ENCODE measurements at places on chromosomes 11 and 22. TPM values are rescaled to one million over a fixed set of nuclear protein-coding genes. Genes with fewer than 3 reads are reported as not detected.

- DNase-seq: no peak
Observed at GRCh38 chr11:70182266-70182665, 20.8 kb upstream of the FADD start.

- DNase-seq: no peak
Observed at GRCh38 chr22:30249049-30250038, 2.8 kb upstream of the LIF start.

DNA sequence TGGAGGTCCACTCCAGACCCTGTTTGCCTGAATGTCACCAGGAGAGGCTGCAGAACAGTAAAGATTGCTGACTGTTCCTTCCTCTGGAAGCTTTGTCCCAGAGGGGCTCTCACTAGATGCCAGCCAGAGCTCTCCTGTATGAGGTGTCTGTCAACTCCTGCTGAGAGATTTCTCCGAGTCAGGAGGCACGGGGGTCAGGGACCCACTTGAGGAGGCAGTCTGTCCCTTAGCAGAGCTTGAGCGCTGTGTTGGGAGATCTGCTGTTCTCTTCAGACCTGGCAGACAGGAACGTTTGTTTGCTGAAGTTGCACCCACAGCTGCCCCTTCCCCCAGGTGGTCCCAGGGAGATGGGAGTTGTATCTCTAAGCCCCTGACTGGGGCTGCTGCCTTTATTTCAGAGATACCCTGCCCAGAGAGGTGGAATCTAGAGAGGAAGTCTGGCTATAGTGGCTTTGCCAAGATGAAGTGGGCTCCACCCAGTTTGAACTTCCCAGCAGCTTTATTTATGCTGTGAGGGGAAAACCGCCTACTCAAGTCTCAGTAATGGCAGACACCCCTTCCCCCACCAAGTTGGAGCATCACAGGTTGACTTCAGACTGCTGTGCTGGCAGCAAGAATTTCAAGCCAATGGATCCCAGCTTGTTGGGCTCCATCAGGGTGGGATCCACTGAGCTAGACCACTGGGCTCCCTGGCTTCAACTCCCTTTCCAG lies 99.4 kb downstream of the PDE3B start:
- DNase-seq: no peak

DNA sequence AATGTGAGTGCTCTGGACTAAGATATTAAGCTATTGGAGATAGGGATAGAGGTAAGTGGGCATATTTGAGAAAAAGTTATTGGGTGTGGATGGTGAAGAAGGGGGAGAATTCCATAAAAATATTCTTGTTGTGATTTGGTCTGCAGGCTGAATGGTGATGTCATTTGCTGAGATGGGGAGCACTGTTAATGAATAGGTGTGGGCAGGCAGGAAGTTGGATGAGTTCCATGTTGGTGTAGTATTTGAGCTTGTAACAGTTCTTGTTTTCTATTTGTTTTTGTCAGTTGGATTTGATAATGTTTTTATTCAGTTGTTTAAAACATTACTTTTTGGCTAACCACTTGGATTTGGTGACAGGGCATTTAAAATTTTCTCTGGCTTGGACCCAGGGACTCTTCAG lies 168.8 kb downstream of the C11orf87 start:
- no peak for DNase-seq

- no peak for DNase-seq
Observed at GRCh38 chr11:96841792-96842191, 452.0 kb downstream of the JRKL start.

- DNase-seq: no peak
Observed at GRCh38 chr22:32905400-32905799, 103.9 kb downstream of the TIMP3 start.

DNA sequence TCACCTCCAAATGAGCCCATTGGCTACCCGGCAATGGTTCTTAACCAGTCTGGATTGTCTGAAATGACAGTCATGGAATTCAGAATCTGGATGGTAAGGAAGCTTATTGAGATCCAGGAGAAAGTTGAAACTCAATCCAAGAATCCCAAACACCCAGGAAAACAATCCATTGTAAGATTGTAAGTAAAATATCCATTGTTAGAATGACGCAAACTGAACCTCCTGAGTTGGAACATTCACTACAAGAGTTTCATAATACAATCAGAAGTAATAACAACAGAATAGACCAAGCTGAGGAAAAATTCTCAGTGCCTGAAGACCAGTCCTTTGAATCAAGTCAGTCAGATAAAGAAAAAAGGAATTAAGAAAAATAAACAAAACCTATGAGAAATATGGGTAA lies 22.1 kb downstream of the OR8G5 start:
- DNase-seq: no peak

DNA sequence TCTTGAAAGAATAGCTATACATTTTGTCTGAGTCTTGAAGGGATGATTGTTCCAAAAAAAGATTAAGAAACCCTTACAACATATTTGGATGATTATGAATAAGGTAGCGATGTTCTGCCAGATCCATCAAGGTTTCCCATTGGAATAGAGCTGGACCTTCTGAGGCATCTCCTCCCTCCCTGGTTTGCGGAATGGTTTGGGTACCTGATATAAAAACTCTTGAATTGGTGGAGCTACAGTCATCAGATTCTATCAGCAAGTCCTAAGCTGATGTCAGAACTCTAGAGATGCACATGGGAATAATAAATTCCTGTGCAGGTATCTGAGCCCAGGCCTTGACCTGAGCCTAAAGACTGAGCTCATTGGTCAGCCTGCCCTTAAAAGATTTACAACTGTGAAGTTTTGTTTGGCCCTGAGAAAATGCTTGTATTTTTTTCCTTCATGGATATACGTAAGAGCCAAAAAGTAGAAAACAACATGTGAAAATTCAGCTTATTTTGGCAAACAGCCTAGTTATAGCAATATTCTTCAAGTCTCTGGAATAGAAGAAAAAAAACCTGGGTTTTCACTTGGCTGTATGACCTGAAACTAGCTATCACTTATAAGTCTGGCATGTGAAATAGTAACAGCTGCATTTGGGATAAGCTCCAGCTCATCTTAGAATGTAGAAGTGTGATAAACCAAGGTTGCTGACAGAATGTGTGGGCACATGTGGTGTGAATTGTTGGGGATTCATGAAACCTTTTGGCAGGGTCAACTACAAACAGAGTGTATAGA lies 265.7 kb upstream of the CTSC start:
- no peak for DNase-seq

DNA sequence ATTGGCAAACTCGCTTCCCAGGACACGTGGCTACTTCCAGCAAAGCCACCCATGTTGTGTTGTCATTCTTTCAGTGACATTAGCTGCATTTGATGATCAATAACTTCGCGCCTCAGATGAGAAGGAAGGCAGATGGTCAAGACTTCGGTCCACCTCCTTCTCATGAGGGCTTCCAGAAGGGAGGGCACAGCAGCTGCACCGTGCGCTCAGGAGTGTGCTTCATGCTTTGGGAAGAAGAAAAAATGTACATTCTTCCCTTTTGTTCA lies 25.3 kb downstream of the IGLL5 start:
- DNase-seq: no peak

DNA sequence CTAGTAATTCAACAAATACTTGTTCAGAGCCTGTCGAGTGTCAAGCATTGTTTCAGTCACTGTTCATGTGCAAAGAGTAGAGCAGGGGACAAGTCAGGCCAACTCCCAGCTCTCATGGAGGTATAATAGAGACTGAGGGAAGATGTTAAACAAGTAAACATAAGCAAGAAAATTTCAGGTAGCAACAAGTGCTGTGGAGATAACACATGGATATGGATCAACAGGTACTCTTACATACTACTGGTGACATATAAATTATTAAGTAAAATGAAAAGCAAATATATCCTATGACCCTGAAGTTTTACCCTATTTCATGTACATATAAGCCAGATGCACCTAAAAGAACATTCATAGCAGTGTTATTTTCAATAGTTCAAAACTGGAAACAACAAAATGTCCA lies 42.7 kb downstream of the SIK2 start:
- no peak for DNase-seq

GRCh38 chr11:1308743-1309497 lies 512 bp downstream of the TOLLIP start:
- DNase-seq: no peak

DNA sequence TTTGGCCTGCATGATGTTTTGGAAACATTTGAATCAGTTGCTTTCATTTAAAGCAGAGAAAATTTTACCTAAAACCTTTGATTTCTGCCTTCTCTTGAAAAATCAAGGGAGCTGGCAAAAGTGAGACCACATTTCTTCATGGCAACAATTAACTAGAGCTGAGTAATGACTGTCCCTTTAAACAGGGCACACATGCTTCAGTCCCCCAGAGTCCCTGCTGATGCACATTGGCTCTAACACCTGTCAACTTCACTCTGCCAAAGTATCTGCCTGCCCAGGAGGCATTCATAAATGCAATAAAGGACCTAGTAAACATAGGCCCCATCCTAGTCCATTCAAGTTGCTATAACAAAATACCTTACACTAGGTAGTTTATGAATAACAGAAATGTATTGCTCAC lies 87.1 kb upstream of the LDLRAD3 start:
- DNase-seq: no peak

- DNase-seq: no peak
Observed at GRCh38 chr22:31139866-31140716, at the start of gene PLA2G3. Gene PLA2G3, minus strand, starts transcription at chr22:31140508. Its CDS starts 154 bp downstream, at chr22:31140354.

DNA sequence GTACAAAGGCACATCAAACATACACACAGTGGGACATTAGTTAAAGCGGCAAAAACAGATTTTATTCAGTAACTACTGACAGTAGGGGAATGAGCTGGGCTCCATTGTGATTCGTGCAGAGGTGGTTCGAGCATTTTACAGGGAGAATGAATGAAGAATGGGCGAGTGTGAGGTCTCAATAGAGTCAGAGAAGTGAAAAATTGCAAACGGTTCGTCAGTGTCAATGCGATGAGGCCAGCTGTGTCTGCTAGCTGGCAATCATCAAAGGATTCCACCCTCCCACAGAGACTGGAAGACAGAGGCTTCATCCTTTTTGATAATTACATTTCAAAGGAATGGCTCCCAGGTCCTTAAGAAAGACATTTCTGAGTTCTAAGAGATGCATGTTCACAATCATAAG lies 17.4 kb downstream of the OR4D9 start:
- no peak for DNase-seq

DNA sequence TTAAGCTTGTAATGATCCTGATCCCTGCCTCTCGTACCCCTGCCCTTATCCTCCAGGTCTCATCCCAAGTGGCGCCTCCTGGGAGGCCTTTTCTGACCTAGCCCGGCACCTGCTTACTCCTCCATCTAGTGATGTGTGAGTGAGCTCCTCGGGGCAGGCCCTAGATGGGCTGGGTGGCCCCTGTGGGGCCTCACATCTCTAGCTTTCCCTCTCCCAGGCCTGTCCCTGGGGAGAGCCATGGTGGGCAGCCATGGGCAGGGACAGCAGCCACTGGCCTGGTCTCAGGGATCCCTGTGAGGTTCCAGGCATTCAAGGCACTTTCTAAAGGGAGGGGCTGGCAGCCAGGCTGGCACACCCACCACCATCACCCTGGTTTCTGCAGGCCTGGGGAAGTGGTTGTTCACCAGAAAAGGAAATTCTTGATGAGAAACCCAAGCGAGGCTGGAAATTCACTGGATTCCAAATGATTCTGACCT lies 27.9 kb downstream of the GNAZ start:
- no peak for DNase-seq

GRCh38 chr11:93100211-93100610 lies 97.6 kb downstream of the SLC36A4 start:
- DNase-seq: no peak

- peak; percentile 24 for DNase-seq
Observed at GRCh38 chr11:1640076-1640946, 10.7 kb downstream of the KRTAP5-5 start.

GRCh38 chr11:62645671-62645945 lies 805 bp downstream of the GANAB start:
- DNase-seq: no peak

DNA sequence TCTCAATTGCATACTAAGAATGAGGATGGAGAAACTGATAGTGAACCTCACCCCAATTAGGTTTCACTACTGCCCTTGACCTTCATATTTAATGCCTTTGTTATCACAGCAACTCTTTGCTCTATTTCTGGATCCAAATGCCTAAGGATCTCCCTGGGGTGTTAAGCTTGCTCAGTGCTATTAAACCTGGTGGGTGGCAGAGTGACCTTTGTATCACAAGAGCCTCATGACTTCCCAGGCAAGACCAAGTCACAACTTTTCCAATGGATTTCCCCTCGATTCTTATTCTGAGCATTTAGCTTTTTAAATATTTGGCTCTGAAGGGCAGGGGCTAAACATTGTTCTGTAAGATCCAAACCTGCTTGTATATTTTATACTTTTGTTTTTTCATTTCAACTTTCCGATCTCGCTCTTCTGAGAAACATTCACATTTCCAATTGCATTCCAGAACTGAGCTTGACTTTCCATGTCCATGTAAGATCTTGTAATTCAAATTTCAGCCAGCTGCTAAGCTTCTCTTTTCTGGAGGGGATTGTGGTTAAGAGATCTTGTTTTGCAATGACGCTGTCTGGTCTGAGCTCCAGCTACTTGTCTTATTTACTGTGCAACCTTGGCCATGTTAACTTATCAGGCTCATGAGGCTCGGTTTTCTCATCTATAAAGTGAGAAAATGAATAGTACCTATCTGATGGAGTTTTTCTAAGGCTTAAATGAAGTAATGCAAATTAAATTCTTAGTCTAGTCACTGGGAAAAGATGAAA lies 6.4 kb upstream of the EHF start:
- DNase-seq: no peak

- no peak for DNase-seq
Observed at GRCh38 chr11:131859538-131860210, 489.3 kb downstream of the NTM start.

DNA sequence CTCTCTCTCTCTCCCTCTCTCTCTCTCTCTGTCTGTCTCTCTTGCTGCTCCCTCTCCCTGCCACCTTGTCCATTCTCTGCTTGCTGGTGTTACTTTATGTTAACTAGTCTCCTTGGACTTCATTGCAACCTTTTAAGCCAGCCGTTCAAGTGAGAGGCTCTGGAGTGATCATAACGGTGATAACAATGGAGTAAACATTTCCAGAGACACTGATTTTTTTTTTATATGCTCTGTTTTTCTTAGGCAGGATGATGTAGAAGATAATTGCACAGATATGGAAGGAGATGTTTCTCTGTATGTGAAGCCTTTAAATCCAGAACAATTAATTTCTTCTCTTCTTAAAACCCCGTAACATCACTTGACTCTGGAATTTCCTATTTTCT lies 287.7 kb downstream of the TMEM135 start:
- DNase-seq: no peak

GRCh38 chr11:19467904-19468303 lies 227.2 kb upstream of the E2F8 start:
- DNase-seq: no peak

The TUG1 gene
- 71.2 TPM for total RNA-seq

The RIMBP3C gene
- total RNA-seq: 0.33 TPM

The LBHD1 gene
- total RNA-seq: 17.2 TPM

The DEFB131B gene
- total RNA-seq: not detected

The TBX1 gene
- total RNA-seq: not detected

The SLC37A4 gene
- total RNA-seq: 33.9 TPM

The VWCE gene
- 0.98 TPM for total RNA-seq

The MMP7 gene
- total RNA-seq: not detected

The PSMD13 gene
- 156 TPM for total RNA-seq

The TPST2 gene
- total RNA-seq: 55.4 TPM

The RRAS2 gene
- 55.7 TPM for total RNA-seq

The LMO2 gene
- total RNA-seq: not detected

The MFNG gene
- 200 TPM for total RNA-seq
